ENCODE measurements at places on chromosomes 2 and 18. TPM values are rescaled to one million over a fixed set of nuclear protein-coding genes. Genes with fewer than 3 reads are reported as not detected.
A peak's percentile ranks its signal among the peaks of the same experiment; 100 is the strongest.

The UGT1A3 gene
- not detected for total RNA-seq

The DYSF gene
- total RNA-seq: 0.12 TPM

The UBXN4 gene
- total RNA-seq: 116 TPM

The CERS6 gene
- 14.9 TPM for total RNA-seq

The DPP10 gene
- not detected for total RNA-seq

The IL36A gene
- total RNA-seq: not detected

The UXS1 gene
- total RNA-seq: 77.6 TPM

The CAPN13 gene
- not detected for total RNA-seq

GRCh38 chr2:24721470-24721869 is 71.7 kb downstream of the PTRHD1 start:
- DNase-seq: no peak

DNA sequence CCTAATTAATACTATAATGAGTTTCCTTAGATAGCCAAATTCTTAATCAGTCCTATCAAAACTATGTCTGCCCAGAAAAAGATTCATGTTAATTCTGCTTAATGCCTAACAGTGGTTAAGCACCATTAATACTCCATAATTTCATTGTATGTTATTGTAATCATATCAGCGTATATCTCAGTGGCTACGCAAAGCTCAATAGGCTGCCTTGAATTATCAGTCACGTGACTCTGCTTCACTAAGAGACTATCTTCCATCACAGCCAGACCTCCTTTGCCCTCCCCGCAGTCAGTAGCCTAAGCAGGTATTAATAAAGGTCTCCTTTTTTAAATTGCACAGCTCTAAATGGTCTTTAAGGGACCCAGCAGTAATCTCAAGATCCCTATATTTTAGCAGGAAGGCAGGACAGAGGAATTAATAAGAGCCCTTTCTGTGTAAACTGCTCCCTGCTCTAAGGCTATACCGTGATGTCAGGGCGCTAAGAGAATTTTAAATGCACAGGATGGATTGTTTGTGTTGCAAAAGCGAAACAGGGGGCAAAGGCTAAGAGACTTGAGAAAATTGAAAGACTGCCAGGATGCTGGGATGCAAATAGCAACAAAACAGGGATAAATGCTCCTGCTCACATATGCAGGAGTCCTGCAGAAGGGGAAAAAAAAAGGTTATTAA is 215.6 kb upstream of the POU3F3 start:
- DNase-seq: no peak

DNA sequence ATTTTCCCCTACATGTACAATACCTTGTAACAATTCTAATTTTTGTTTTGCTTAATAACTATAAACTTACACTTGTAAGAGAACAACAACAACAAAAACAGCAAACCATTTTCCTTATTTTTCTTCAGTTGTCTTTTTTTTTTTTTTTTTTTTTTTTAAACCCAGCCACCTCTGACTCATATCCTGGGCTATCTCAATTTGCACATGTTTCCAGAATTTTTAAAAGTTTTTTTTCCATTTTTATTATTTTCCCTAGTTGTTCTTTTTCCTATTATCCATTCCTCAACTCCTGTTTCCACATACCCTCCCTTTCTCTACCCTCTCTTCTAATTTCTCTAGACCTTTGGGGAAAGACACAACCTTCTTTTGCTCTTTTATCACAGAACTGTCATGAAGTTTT is 112.5 kb downstream of the EFEMP1 start:
- no peak for DNase-seq

DNA sequence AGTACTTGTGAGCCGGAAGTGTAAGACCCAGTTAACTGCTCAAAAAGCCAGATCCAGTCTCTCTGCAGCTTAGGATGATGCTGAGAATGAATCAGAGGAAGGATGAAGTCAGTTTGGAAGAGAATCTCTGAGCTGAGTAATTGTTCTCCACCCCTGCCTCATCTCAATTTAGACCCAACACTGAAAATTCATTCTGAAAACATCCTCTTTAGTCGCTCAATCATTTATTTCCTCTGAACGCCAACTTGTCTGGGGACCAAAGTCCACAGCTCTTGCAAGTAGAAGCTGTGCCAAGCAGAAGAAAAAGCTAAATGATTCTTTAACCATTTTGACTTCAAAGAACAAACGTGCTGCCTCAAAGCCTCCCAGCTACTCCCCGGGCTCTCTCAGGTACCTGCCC is 177.1 kb upstream of the KLHL29 start:
- DNase-seq: no peak

GRCh38 chr2:66872986-66873754 is 438.2 kb downstream of the MEIS1 start:
- DNase-seq: no peak

DNA sequence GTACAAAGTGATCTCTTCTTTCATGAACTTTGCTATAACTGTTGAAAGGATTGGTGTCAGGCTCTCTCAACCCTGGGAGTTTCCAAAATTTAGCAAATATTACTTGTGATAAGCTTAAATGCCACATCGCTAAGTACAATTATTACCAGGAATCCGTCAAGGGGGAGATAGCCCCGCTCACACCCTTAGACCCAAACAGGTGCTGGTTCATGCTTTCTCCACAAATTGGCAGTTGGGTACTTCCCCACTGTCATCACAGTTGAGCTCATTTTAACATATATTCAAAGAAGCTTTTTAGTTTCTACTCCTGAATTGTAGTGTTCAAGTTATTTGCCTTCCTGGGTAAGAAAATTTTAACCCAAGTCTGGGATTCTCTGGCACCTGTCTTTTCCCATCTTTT is 29.8 kb upstream of the EPB41L5 start:
- no peak for DNase-seq

DNA sequence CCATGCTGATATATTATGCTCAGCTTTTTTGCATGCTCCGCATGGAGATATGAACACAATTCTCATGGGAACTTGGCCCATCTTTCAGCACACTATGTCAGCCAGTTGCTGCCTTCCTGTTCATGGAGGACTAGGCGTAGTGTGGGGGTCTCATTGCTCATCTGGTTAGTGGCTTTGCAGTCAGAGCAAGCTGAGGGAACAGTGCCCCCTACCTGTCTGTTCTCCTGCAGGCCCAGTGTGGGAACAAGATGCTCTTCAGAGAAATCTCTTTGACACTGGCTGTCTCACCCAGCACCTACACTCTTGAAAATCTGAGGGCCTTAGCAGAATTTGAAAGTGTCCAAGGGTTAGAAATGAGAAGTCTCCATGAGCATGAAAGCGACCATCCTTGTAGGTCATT is 47.1 kb downstream of the SPTBN1 start:
- DNase-seq: peak; percentile 34

- no peak for DNase-seq
Measured at GRCh38 chr2:192145496-192145895, 49.2 kb downstream of the TMEFF2 start.

DNA sequence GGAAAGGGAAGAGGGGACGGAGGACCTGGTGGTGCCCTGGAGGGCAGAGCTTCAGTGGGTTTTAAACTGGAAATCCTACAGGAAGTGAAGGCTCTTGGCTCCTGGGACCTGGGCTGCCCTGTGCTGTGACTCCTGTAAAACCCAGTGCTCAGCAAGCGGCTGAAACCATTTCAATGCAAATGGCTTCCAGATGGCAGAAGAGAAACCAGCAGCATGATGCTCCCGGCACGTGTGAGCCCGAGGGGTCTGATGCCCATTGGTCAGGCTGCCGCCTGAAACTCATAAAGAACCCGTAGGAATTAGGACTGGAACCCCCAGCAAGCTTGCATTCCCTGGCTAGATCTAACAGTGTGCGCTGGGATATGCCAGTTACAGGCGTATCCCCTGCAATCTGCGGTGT is 109.2 kb upstream of the THOC1 start:
- DNase-seq: no peak

GRCh38 chr18:73663581-73663980 is 484.1 kb downstream of the FBXO15 start:
- DNase-seq: no peak

GRCh38 chr18:30381826-30382225 is 660.7 kb downstream of the DSC3 start:
- no peak for DNase-seq

DNA sequence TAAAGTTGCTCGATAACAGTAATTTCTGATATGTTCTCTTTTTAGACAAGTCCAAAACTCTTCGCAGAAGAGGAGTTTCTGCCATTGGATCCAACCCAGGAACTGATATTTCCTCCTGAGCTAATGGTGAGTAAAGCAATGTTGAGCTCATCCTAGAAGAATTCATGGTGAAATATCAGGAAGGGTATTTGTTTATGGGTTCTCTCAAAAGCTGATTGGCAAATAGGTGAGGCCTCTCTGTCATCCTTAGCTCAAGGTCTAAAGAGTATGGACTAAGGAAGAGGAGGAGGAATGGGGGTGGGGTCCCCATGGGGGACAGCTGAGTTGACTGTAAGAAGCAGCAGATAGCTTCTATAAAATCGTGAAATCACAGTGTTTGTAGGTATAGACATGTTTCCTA is 18.2 kb downstream of the AOX1 start:
- no peak for DNase-seq

DNA sequence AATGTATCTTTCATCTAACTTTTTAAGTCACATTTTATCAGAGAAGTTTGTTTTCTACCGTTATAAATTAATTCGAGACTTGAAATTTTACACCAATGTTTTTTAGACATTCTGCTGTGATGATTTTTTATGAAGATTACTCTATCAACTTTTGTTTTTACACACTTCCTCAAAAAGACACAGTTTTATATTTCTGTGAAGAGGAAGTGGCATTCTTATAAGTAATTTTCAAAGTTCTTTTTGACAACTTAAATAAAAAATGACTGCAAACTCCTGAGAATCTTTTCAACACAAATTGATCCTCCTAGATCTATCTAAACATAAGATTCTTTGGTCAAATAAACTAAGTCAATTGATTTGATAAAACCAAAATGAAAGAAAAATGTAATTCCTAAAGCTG is 13.7 kb downstream of the ANKRD44 start:
- no peak for DNase-seq

DNA sequence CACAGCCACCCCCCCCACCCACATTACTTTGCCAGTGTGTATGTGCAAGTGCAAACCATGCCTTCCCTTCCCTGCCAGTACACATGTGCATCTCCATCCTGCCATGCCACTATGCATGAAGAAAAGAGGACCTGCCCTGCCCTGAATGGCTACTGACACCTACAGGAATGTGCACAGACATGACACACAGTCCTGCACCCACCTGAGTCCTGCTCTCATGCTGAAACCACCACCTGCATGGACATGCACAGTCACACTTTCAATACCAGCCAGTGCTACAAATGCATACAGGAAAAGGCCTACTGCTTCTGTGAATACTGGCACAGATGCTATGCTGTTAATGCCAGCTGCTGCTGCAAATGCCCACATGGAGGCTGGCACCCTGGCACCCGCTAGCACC is 334.4 kb upstream of the DLGAP1 start:
- no peak for DNase-seq
